ENCODE measurements at places on chromosomes 16 and 17. TPM values are rescaled to one million over a fixed set of nuclear protein-coding genes. Genes with fewer than 3 reads are reported as not detected.

DNA sequence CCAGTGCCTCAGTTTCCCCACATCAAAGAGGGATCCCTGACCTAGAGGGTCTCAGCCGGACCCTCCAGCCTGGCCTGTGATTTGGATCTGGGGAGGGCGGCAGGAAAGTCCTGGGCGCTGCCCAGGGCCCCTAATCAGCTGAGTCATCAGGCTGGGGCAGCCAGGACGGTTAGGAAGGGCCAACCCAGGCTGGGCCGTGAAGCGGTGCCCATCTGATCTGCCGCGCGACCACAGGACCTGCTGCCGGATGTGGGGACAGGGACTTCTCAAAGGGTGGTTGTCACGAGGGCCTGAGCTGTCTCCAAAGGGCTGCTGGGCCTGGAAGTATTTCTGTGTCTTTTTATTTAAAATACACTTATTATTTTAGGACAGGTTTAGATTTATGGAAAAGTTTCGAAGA lies 4.4 kb downstream of the TPSAB1 start:
- no peak for DNase-seq

- DNase-seq, result no peak
These were observed 134.5 kb downstream of the CDH13 start for GRCh38 chr16:82761236-82761635.

DNA sequence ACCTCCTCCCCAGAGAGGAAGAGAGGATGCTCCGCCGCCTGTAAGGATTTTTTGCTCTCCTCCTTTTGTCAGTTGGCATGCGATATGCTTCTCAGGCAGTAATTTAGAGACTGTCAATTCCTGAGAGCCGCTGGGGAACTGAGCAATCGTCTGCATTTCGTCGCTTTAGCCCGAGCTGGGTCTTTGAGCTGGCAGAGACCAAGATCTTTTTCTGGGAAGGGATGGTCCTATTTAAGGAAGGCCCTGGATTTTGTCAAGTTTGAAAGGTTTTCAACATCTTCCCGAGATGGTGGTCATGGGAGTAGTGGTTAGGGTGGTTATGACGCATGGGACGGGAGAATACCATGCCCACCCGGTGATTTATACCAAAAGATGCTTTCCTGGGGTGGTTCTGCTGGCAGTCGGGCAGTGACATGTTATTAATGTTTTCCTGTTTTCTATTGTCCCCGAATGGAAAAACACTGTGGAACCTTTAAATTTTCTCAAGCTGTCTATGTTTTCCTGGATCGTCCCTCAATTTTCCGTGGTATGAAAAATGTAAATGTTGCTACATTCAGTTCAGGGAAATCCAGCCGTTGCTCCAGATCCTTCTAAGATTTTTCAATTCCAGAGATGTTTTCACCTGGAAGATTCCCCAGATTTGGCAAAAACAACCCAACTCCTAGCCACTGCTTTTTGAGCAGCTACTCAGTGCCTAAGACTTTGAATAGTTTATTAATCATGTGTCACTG lies 586.4 kb downstream of the MAF start:
- DNase-seq, result no peak

Gene PMFBP1
- total RNA-seq, result 1.8 TPM

GRCh38 chr17:70498631-70499030 lies 329.3 kb downstream of the KCNJ2 start:
- DNase-seq, result no peak

DNA sequence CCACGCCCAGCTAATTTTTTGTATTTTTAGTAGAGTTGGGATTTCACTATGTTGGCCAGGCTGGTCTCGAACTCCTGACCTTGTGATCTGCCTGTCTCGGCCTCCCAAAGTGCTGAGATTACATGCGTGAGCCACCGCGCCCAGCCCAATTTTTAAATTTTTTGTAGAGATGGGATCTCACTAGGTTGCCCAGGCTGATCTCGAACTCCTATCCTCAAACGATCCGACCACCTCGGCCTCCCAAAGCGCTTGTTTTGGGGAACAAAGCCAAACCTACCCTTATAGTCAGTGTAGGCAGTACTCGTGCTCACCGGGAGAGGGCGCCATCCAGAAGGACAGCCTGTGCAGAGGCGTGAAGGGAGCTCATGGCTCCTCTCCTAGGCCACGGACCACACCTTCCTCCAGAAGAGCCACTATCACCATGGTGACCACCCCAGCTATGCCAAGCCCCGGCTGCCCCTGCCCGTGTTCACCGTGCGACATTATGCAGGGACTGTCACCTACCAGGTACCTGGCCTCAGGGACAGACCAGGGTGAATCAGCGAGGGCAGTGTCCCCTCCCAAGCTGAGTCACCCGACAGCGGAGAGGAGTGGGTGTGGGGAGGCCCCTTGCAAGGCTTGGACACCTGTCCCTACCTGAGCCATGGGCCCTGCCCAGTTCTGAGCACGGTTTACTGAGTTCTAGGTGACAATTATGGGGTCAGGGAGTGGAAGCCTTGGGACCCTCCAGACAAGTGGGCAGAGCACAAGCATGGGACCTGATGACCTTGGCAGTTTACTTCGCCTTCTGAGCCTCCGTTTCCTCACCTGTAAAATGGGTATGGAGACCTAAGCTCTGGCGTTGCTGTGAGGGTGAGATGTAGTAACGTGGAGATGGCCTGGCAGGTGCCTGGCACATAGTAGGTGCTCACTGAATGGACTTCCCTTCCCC lies 13.7 kb downstream of the MYO15B start:
- DNase-seq, result no peak

Gene ALOX15B
- total RNA-seq, result 12.3 TPM

DNA sequence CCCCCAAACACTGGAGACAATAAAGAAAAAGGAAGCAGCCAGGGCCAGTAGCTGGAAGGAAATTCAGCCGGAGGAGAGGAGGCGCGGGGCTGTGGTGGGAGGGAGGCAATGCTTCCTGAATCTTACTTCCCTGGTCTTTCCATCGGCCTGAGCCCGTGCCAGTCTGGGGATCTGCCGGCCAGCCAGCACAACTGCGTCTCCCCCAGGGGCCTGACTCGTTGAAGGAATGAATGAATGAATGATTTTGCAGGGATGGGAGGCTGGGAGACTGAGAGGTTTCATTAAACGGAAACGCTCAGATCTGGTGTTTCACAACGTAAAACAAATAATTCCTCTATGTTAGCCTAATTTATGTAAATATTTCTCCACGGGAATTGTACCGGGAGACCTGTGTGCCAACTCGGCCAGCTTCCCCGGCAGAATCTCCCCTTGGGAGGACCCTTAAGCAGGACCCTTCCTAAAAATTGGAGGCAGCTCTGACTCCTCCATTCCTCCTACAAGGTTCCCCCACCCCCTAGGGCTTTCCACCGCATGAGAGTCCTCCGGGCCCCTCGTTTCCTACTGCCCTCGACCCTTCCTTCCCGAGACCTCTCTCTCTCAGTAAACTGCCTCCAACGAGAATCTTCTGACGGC lies 1.3 kb upstream of the BAIAP2 start:
- no peak for DNase-seq

DNA sequence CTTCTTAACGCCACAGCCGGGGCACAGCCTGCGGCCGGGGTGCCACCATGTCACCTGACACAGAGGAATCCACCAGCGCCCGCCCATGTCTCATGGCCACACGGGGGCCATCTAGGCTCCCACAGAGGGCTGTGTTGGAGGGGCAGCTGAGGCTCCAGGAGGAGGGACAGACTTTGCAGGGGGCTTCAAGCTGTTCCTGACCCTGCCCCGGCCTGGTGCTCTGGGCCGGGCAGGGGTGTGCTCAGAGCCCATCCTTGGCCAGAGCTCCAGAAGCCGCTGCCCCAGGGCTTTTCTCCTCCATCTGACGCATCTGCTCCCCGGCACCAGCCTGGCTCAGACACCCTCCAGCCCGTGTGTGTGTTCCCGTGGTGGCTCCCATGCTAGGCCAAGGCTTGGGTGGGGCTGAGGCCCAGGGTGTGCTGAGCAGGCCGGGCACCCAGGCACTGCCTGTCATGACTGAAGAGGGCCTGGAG lies 7.8 kb upstream of the SLC38A10 start:
- DNase-seq, result no peak
